ENCODE measurements at places on chromosomes 7 and 10. TPM values are rescaled to one million over a fixed set of nuclear protein-coding genes. Genes with fewer than 3 reads are reported as not detected.

The TMEM273 gene
- polyA plus RNA-seq: 2.7 TPM

The KLF6 gene
- 64.1 TPM for polyA plus RNA-seq

The CTAGE4 gene
- polyA plus RNA-seq: 10.3 TPM

The GRID1 gene
- 1.6 TPM for polyA plus RNA-seq

The DNAJB6 gene
- polyA plus RNA-seq: 152 TPM

The SEMA3D gene
- 44.8 TPM for polyA plus RNA-seq

All from renal cortex interstitium (tissue), 15 donors.